ENCODE measurements at places on chromosomes 16 and 17.
A peak's percentile ranks its signal among the peaks of the same experiment; 100 is the strongest.

- no peak for DNase-seq
These were observed 27.8 kb downstream of the COPRS start for GRCh38 chr17:31830971-31831858.

DNA sequence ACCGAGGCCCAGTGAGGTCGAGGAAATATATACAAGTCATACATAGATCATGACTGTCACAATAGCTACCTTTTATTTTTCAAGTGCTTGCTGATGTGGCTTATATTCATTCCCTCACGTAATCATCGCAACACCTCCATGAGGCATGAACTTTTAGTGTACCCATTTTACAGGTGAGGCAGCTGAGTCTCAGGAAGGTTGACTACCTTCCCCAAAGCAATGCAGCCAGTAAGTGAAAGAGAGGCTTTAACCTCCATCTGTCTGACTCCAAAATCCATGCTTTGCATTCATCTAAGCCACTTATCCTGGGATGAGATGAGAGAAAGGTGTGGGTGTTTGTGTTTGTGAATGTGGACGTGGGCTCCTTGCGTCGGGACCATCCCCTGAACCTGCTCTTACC lies 30.8 kb downstream of the CALB2 start:
- DNase-seq: no peak

- DNase-seq: no peak
These were observed 166.7 kb downstream of the PRKCA start for GRCh38 chr17:66469088-66469442.

DNA sequence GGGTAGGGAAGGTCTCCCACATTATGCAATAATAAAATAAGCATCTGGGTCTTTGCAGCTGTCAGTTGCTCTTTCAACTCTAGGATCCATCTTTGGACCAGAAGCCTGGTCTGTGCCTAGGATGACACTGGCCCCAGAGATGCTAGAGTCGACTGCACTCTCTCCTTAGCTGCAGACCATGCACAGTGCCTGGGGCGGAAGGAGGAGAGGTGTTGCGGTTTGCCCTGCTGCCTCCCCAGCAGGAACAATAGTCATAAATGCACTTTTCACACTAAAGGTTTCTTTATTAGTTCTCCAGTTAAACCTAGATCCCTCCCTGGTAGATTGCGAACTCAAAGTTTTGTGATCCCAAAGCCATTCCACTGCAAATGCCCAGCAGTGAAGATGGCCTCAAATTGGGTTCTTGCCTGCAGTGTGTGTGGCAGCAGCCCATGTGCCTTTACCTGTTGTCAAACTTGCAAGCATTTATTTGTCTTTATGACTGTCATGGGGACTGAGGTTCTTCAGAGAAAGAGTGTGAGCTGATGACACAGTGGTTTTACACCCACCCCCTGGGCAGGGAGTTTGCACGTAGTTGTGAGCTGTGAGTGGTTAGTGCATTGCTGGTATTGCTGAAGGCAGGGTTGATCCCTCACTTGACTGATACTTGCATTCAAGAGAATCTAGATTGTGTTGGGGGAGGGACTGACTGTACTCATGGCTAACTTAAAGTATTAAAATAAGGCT lies 10.3 kb downstream of the ATXN1L start:
- DNase-seq: no peak

DNA sequence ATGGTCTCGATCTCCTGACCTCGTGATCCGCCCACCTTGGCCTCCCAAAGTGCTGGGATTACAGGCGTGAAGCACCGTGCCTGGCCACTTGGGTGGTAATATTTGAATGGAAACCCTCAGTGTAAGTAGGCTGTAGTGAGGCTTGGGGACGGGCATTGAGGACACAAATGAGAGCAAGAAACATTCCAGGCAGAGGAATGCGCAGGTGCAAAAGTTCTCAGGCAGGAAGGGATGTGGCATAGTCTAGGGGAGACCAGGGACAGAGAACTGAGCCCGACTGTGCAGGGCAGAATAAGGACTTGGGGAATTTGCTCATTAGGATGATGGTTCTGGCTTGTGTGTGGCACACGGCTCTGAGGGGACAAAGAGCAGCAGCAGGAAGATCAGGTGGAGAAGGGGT lies 54.8 kb downstream of the GRB2 start:
- DNase-seq: no peak

- DNase-seq: no peak
These were observed 10.1 kb downstream of the CYB5D1 start for GRCh38 chr17:7867881-7868329.

DNA sequence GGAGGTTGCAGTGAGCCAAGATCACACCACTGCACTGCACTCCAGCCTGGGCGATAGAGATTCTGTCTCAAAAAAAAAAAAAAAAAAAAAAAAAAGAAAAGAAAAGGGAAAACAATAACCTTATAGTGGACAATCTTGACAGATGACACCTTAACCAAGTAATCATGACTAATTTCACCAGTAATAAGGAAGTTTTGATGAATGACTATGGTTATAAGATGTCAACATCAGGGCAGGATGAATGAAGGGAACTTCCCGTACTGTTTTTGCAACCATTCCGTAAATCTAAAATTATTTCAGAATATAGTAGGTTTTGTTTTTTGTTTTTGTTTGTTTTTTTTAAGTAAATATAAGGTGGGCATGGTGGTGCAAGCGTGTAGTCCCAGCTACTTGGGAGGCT lies 23.0 kb downstream of the GSPT1 start:
- no peak for DNase-seq

GRCh38 chr16:66728804-66729203 lies 22.6 kb downstream of the DYNC1LI2 start:
- peak; percentile 6 for DNase-seq

DNA sequence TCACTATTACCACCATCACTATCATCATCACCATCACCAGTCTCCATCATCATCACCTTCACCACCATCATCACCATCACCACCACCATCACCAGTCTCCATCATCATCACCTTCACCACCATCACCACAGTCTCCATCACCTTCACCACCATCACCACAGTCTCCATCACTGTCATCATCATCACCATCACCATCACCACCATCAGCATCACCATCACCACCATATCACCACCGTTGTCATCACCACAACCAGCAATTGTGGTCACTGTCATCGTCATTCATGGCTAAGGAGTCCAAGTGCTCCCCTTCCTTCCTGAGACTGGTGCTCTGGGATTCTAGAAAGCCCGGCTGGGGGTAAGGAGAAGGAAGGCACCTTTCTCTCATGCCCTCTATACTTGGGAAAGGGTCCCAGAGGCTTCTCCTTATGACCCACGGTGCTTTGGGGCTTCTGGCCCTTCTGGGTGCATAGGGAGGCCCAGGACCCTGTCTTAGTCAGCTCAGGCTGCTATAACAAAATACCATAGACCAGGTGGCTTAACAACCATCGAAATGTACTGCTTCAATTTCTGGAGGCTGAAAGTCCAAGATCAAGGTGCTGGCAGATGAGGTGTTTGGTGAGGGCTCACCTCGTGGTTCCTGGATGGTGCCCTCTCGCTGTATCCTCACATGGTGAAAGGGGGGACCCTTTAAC lies 93.4 kb upstream of the GSE1 start:
- DNase-seq: no peak

GRCh38 chr17:52160136-52160567 lies 1.6 kb upstream of the CA10 start:
- no peak for DNase-seq

DNA sequence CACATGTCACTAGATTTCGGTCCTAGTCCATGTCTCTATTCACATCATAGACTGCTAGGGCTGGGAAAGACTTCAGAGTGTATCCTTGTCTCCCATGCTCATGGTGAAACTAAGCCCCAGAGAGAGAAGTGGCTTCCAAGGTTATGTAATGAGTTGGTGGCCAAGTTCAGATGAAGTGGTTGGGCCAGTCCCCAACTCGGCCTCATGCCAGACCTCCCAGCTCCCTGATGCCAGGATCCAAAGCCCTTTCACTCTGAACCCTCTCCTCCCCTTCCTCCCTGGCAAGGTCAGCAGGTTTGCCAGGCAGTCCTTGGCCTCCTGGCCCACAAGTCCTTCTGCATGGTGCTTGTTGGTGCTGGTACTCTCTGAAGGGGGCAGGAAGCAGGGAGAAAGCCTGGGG lies 189.7 kb downstream of the AXIN2 start:
- DNase-seq: no peak

DNA sequence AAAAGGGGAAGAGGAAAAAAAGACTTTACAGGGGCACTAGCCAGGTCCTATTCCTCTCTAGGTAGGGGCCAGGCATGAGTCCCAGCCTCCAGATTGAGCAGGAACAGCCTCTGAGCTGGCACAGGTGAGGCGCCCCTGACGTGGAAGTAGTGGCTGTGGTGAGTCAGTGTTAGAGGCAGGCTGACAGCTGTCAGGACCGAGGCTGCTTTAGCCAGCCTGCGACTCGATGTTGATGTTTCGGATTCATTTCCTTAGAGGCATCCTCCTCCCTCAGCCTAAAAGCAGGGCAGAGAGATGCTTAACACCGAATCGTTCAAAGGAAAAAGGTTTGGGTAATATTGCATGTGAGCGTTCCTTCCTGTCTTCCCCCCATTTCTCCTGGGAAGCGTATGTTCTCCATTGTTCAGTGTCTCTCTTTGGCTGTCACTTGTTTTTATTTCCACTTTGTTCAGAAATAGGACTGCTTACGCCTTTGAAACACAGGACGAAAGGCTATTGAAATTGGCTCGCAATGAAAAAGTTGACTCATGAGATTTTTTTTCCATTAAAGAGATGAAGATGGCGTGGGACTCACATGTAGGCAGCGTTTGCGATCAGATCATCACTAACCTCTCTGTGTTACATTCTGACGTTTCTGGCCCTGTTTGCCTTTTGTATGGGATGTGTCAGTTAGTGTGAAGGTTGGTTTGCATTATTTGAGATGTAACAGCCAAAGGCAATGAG lies 1.3 kb downstream of the KIAA0513 start:
- peak; percentile 4 for DNase-seq

GRCh38 chr16:5002699-5003143 lies 31.0 kb downstream of the NAGPA start:
- DNase-seq: no peak

DNA sequence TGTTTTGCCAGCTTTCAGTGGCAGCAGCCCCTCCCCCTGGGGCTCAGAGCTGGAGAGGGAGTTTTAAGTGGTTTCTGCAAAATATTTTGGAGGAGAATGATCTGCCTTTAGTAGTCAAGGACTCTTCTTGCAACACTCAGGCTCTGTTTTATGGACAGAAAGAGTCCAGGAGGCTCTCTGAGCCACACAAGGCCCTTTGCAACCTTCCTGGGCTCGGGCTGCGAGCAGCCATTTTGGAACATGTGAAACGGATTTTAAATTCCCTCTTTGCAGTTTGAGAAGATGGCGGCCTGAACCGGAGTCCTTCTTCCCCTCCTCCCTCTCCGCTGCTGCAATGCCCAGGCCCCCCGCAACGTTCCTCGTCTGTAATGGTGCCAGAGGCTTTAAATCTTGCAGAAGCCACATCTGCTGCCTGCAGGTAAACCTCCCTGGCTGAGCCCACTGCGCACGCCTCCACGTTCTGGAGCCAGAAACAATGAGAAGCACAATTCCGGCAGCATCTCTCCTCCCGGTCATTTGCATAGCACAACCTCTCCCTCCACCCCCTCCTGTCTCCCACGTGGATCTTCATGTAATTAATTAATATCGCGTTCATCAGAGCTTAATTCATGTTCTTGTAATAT lies 386.1 kb downstream of the SEC14L1 start:
- DNase-seq: peak; percentile 60

Measured in NCI-H2081 (cell line).